ENCODE measurements at places on chromosomes 5 and 9.

GRCh38 chr9:135772056-135772646 lies 70.2 kb downstream of the KCNT1 start:
- H3K27ac ChIP-seq, result no peak overlapping the region
- DNase-seq, result no peak
- no peak overlapping the region for H3K4me3 ChIP-seq
- H3K36me3 ChIP-seq, result no peaks in the 10 kb centered on the region

GRCh38 chr5:82222597-82223574 lies 55.3 kb downstream of the RPS23 start:
- no peaks in the 10 kb centered on the region for H3K27me3 ChIP-seq
- no peak overlapping the region for H3K27ac ChIP-seq
- H3K4me3 ChIP-seq, result no peak overlapping the region

- no peaks in the 10 kb centered on the region for H3K36me3 ChIP-seq
- H3K4me1 ChIP-seq, result no peaks in the 10 kb centered on the region
- H3K27me3 ChIP-seq, result peaks cover 55% of the 10 kb centered on the region
- H3K4me3 ChIP-seq, result no peak overlapping the region
Measured at GRCh38 chr9:137147793-137148160, 8.8 kb downstream of the GRIN1 start.

- H3K27ac ChIP-seq, result no peak overlapping the region
- no peaks in the 10 kb centered on the region for H3K36me3 ChIP-seq
- no peaks in the 10 kb centered on the region for H3K27me3 ChIP-seq
- H3K4me3 ChIP-seq, result no peak overlapping the region
- peaks cover 25% of the 10 kb centered on the region for H3K4me1 ChIP-seq
Measured at GRCh38 chr9:114804505-114804904, 1.3 kb downstream of the TNFSF15 start.

GRCh38 chr5:161889971-161890370 lies 42.1 kb downstream of the GABRA1 start:
- H3K4me1 ChIP-seq, result no peaks in the 10 kb centered on the region
- no peaks in the 10 kb centered on the region for H3K36me3 ChIP-seq
- no peak for DNase-seq
- no peak overlapping the region for H3K4me3 ChIP-seq
- H3K27me3 ChIP-seq, result no peaks in the 10 kb centered on the region
- H3K27ac ChIP-seq, result no peak overlapping the region

All from tibial nerve (tissue), 4 donors.